ENCODE measurements at places on chromosomes 16 and 17.

DNA sequence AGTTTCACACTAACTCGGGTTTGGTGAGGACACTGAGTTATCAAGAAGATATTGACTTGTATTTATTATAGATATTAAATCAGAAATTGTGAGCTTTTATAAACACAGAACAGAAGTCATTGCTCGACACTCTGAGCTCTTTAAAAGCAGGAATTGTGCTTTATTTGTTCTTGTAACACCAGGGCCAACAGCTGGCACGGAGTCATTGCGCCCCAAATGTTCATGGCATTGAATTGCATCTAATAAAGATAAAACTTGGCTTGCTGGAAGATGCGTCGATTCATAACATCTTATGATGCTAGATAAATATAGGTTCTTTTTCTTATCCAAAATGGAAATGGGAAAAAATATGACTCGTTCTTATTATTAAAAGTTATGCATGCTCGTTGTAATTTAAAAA lies 11.8 kb upstream of the MLYCD start:
- DNase-seq: no peak

DNA sequence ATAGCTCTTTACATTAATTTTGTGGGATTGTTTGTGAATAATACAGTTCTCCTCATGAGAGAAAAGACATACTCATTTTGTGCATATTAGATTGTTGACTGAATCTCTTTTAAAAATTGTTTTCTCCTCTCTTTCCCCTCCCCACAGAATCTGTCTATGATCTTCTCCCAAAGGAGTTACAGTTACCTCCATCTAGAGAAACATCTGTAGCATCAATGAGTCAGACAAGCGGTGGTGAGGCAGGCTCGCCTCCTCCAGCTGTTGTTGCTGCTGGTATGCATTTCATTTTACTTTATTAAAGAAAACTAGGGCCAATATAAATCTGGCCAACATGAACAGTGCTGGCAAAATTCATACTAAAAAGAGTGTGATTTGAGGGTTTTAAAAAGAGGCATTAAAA lies 60.5 kb downstream of the NFAT5 start:
- no peak for DNase-seq

DNA sequence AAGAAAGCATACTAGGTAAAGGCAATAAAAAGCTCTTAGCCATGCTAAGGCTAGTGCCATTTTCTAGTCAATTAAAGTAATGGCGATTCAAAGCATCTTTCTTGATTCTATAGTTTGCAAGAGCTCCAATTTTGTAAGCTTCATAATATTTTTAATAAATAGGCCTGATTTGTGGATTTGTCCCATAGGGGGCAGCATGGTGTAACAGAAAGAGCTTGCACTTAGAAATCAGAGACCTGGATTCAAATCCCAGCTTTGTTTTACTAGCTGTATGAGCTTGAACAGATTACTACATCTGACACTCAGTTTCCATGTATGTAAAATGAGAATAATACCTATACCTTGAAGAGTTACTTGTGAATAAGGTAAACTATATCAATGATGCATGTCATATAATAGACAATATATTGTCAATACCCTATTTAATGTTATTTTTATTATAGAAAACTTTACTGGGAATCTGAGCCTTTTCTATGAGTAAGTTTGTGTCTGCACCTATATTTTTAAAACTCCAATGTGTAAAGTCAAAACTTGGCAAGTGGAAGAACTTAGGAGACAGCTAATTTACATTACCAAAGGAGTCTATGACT lies 93.6 kb upstream of the NOG start:
- DNase-seq: no peak

DNA sequence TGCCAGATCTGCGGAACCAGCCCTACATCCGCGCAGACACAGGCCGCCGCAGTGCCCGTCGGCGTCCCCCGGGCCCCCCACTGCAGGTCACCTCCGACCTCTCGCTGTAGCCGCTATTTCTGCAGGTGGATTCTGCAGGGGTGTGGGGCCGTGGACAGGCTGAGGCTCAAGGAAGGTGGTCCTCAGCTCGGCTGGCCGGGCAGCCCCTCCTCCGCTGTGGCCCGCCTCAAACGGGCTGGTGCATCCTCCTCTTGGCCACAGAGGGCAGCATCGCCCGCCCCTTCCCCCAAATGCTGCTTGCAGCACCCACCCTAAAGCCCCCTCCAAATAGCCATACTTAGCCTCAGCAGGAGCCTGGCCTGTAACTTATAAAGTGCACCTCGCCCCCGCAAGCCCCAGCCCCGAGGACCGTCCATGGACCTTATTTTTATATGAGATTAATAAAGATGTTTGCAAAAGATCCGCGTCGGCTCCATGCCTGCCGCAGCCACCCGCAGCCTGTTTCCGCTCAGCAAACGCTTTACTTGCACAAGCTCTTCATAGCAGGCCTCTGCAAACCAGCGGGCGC lies 14.9 kb downstream of the SPATA32 start:
- DNase-seq: no peak

- DNase-seq: no peak
Measured at GRCh38 chr17:67449065-67449464, 72.0 kb downstream of the PITPNC1 start.

- DNase-seq: no peak
Measured at GRCh38 chr16:85349365-85350145, 237.3 kb upstream of the CIBAR2 start.

- no peak for DNase-seq
Measured at GRCh38 chr16:1244881-1245280, 4.4 kb downstream of the TPSAB1 start.

- DNase-seq: no peak
Measured at GRCh38 chr16:50878966-50879615, 137.2 kb downstream of the CYLD start.

GRCh38 chr16:4419402-4419959 lies 3.1 kb upstream of the CORO7 start:
- DNase-seq: no peak

DNA sequence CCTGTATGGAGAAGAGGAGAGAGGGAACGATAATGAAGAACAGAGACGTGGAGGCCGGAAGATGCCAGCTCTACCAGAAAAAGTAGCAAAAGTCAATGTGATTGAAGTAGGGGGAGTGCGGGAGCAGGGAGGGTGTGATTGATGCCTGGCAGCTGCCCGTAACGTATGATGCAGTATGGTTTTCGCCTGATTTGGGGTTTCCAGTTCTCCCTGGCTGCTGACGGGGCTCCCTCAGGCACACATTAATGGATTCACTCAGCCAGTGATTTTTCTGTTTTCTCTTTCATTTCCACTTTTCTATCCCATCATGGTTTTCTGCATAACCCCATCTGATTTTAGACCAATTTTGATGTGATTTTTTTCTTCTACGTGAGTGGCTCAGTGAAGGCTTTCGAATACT lies 62.1 kb downstream of the PRKCA start:
- no peak for DNase-seq

GRCh38 chr17:82076018-82076784 lies 10.6 kb upstream of the DUS1L start:
- DNase-seq: no peak

All from stimulated activated CD8-positive, alpha-beta memory T cell treated with anti-CD3 and anti-CD28 coated beads, Interleukin-7, amount 100 ng/mL, for 4 hours (primary cell).